Stimulated activated CD8-positive, alpha-beta memory T cell treated with anti-CD3 and anti-CD28 coated beads, Interleukin-2, amount 100 ng/mL, for 1 hour (primary cell): ENCODE measurements at places on chromosomes 6 and 20.

DNA sequence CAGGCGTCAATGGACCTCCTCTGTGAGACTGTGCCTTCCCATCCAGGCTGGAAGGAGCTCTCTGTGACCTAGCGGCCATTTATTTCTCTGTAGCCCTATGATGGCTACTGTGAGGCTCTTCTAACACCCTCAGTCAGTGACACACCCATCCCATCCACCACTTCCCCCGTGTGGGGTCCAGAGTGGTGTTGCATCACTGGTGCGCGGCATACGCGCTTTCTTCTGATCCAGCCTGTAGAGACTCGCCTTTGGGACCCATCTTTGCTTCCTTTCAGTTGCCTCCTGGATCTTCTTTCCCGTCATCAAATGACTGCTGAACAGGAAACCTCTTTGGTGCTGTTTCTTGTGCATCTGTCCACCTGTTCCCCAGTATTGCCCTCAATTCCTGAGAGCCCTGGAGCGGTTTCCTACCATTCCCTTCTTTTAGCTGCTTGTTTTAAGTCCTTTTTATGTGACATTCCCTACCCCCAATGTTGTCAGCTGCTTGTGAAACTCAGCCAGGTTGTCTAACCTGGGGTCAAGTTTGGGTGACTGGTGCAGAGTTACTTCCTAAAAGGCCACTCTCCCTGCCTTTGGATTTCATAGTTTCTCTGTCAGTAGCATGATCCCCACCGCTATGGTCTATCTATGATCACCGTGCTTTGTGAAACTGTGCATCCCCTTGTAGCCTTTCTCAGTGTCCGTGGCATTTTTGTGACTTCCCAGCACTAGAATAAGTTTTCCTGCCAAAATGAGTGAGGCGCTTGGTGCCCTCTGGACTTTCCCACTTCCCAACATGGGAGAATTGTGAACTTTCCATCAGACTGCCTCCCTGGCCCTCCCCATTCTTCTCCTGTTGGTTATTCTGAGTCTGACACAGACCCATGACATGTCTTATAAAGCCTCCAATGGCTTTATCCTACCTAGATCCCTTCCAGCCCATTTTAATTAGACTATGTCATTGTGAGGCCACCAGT, 5.7 kb downstream of the PRR3 start:
- no peak for DNase-seq

- no peak for DNase-seq
Measured at GRCh38 chr20:45826381-45827019, 612 bp downstream of the TNNC2 start.

- DNase-seq, result no peak
Measured at GRCh38 chr6:135870722-135871121, 19.2 kb downstream of the PDE7B start.

- DNase-seq, result no peak
Measured at GRCh38 chr6:130382872-130383490, 17.2 kb downstream of the TMEM200A start.

GRCh38 chr6:74851596-74851995, 354.3 kb downstream of the COL12A1 start:
- no peak for DNase-seq

- DNase-seq, result no peak
Measured at GRCh38 chr6:142884214-142885035, 60.6 kb downstream of the HIVEP2 start.
